ENCODE measurements at places on chromosomes 7 and 10. TPM values are rescaled to one million over a fixed set of nuclear protein-coding genes. Genes with fewer than 3 reads are reported as not detected.

DNA sequence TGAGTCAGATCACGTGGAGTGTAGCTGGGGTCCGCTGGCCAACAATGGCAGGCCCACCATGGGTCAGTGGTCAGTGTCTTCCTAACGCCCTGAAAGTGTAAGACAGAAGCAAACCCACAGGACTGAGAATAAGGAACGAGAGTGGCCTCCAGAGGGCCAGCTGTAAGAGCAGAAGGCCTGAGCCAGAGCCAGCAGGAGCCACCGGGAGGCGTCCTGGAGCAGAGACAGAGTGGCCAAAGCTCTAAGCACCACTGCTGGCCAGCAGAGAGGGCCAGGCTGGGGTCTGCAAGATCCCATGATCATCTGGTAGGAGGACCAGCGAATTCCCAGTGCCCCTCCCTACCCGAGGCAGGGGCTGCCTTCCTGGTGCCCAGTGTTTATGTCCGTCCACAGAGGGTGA, 9.2 kb downstream of the CCDC201 start:
- no peaks in the 10 kb centered on the region for H3K36me3 ChIP-seq
- no peaks in the 10 kb centered on the region for H3K27me3 ChIP-seq
- DNase-seq: no peak
- no peak overlapping the region for H3K4me3 ChIP-seq
- no peaks in the 10 kb centered on the region for H3K4me1 ChIP-seq
- no peak overlapping the region for H3K27ac ChIP-seq

DNA sequence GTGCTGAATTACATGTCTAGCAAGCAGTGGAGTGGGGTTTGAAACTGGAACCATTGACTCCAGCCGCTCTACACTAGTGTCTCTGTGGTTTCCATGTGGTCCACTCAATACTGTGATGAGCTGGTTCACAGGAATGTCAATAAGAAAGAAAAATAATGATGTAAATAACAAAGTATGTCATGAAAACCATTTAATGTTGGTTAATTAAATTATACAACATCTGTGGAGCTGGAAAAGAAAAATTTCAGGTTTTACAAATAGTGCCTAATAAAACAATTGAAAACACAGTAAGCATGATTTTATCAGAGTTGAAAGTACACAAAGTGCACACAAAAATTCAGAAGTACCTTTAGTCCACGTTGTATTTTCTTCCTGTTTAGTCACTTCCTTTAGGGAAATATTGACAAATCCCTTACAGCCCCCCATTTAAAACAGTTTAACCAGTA, 28.7 kb upstream of the NAMPT start:
- no peak overlapping the region for H3K27ac ChIP-seq
- H3K36me3 ChIP-seq: no peaks in the 10 kb centered on the region
- no peak overlapping the region for H3K4me3 ChIP-seq
- no peak for DNase-seq
- no peaks in the 10 kb centered on the region for H3K27me3 ChIP-seq

DNA sequence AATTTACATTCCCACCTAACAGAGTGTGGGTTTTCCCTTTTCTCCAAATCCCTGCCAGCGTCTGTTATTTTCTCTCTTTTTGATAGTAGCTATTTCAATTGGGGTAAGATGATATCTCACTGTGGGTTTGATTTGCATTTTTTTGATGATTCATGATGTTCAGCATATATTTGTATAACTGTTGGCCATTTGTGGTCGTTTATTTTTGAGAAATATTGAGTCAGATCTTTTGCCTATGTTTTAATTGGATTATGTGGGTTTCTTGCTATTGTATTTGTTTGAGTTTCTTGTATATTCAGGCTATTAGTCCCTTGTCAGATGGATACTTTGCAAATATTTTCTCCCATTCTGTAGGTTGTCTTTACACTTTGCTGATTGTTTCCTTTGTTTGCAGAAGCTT, 193.8 kb downstream of the ABCA13 start:
- no peak for DNase-seq
- no peak overlapping the region for H3K4me3 ChIP-seq
- H3K27ac ChIP-seq: no peak overlapping the region
- no peaks in the 10 kb centered on the region for H3K36me3 ChIP-seq
- H3K4me1 ChIP-seq: no peaks in the 10 kb centered on the region

DNA sequence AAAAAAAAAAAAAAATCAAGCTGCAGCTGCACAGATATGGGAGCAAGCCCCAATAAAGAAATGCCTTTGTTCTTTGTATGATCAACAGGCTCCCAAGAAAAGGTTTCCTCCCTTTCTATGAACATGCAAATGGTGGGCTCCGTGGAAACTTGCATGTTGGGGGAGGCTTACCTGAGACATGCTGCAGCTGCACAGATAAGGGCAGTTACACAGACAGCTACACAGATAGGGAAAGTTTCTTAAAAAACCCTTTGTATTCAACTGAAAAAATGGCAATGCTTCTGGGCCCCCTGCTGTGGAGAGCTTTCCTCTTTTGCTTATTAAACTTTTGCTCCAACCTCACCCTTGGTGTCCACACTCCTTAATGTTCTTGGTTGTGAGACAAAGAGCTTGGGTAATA, 29.8 kb upstream of the ZNF746 start:
- no peaks in the 10 kb centered on the region for H3K36me3 ChIP-seq
- no peak overlapping the region for H3K4me3 ChIP-seq
- H3K27me3 ChIP-seq: no peaks in the 10 kb centered on the region
- no peaks in the 10 kb centered on the region for H3K4me1 ChIP-seq
- no peak overlapping the region for H3K27ac ChIP-seq

DNA sequence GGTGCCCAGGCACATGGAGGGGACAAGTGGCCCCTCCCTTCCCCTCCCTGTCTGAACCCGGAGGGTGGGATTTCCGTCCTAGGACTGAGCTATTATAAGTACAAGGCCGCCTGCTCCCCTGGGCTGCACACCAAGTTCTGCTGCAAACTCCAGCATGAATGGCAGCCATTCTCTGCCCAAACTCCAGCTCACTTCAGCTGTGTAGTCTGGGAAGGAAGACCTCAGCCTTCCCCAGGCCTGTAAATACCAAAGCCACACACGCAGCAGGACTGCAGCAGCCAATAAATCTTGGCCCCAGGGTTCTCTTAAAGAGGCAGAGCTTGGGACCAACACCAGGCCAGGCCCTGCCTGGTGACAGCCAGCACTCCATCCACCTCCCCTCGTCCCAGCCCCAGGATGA, 291.3 kb upstream of the ZMIZ1 start:
- DNase-seq: no peak
- H3K27me3 ChIP-seq: no peaks in the 10 kb centered on the region
- no peaks in the 10 kb centered on the region for H3K4me1 ChIP-seq

- peaks cover 8% of the 10 kb centered on the region for H3K36me3 ChIP-seq
- H3K4me3 ChIP-seq: no peak overlapping the region
- H3K4me1 ChIP-seq: no peaks in the 10 kb centered on the region
- no peak overlapping the region for H3K27ac ChIP-seq
Observed at GRCh38 chr7:22351878-22352277, 5.1 kb downstream of the RAPGEF5 start.

- peaks cover 5% of the 10 kb centered on the region for H3K27me3 ChIP-seq
- DNase-seq: peak; percentile 47
- H3K36me3 ChIP-seq: no peaks in the 10 kb centered on the region
- H3K27ac ChIP-seq: no peak overlapping the region
- peaks cover 2% of the 10 kb centered on the region for H3K4me1 ChIP-seq
Observed at GRCh38 chr7:45259966-45260646, 102.5 kb downstream of the RAMP3 start.

GRCh38 chr10:131116216-131116990, 195.1 kb downstream of the TCERG1L start:
- no peak overlapping the region for H3K4me3 ChIP-seq
- H3K27me3 ChIP-seq: no peaks in the 10 kb centered on the region
- no peak overlapping the region for H3K27ac ChIP-seq
- no peaks in the 10 kb centered on the region for H3K4me1 ChIP-seq
- DNase-seq: no peak

- DNase-seq: peak; percentile 45
- H3K36me3 ChIP-seq: no peaks in the 10 kb centered on the region
- no peaks in the 10 kb centered on the region for H3K27me3 ChIP-seq
- no peak overlapping the region for H3K27ac ChIP-seq
Observed at GRCh38 chr7:81469869-81470723, 299.8 kb downstream of the HGF start.

GRCh38 chr10:32232378-32232777, 114.6 kb downstream of the EPC1 start:
- H3K27ac ChIP-seq: no peak overlapping the region
- DNase-seq: no peak
- H3K4me3 ChIP-seq: no peak overlapping the region
- H3K4me1 ChIP-seq: no peaks in the 10 kb centered on the region

DNA sequence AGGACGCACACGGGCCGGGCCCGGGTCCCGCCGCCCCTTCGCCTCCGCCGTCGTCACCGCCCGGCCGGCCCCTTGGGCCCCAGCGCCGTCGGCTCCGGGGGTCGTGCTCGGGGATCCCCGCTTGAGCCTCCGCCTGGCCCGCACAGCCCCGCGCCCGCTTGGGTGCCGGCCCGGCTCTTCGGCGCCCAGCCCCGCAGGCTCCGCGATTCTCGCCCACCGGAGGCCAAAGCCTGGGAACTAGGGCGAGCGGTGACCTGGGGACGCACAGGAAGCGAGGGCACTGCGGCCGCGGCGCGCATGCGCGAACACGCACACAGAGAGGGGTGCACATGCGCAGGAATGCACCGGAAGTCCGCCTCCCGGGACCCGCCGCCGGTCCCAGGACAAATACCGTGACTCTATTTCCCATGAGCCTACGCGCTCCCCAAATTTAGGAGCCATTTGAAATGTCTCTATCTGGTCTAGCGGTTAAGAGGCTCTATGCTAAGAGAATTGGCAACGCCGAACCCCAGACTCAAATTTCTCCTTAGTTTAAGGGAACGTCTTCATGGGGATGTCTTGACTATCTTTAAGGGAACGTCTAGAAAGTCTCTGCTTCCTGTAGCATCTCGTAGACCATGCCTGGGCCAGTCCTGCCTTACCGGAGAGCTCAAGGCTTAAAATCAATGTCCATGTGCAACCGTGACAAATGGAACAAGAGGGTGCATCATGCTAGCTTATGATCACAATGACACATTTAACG, at the start of gene ZNF12:
Gene ZNF12, minus strand, starts transcription at position 282 of the 742 bp plus-strand sequence. CDS start 1,774 bp downstream, outside the sequence.
- H3K36me3 ChIP-seq: peaks cover 16% of the 10 kb centered on the region
- H3K4me1 ChIP-seq: peaks cover 9% of the 10 kb centered on the region
- peak; percentile 96 for DNase-seq

DNA sequence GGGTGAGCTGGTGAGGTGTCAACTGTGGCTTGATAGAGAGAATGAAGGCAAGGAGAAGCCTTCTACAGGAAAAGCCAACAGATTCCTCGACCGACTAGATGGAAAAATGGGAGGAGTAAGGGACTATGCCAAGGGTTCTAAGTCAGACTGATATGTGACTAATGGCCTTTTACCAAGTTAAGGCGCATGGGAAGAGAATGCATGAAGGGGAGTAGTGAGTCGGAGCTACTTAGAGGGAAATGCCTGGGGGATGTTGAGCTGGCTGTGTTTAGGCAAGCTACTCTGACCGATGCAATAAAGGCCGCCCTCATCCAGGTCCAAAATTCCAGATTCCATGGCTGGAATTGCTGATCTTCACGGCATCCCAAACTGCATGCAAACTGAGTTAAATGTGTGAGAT, 48.2 kb downstream of the APBB1IP start:
- no peaks in the 10 kb centered on the region for H3K27me3 ChIP-seq
- H3K4me3 ChIP-seq: no peak overlapping the region
- no peak for DNase-seq
- peak overlapping the region; percentile 58 for H3K27ac ChIP-seq

DNA sequence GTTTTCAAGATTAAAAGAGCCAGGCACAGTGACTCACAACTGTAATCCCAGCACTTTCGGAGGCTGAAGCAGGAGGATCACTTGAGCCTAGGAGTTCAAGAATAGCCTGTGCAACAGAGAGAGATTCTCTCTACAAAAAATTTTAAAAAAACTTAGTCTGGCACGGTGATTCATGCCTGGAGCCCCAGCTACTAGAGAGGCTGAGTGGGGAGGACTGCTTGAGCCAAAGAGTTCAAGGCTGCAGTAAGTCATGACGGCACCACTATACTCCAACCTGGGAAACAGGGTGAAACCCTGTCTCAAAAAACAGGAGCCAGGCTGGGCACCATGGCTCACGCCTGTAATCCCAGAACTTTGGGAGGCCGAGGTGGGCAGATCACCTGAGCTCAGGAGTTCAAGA, 86.6 kb upstream of the KCTD7 start:
- no peak for DNase-seq
- H3K4me1 ChIP-seq: no peaks in the 10 kb centered on the region
- no peak overlapping the region for H3K4me3 ChIP-seq
- H3K36me3 ChIP-seq: peaks cover 20% of the 10 kb centered on the region

GRCh38 chr10:114571316-114571999, 86.6 kb downstream of the ABLIM1 start:
- H3K27ac ChIP-seq: no peak overlapping the region
- no peaks in the 10 kb centered on the region for H3K36me3 ChIP-seq
- no peak for DNase-seq
- H3K4me3 ChIP-seq: no peak overlapping the region
- H3K27me3 ChIP-seq: no peaks in the 10 kb centered on the region

DNA sequence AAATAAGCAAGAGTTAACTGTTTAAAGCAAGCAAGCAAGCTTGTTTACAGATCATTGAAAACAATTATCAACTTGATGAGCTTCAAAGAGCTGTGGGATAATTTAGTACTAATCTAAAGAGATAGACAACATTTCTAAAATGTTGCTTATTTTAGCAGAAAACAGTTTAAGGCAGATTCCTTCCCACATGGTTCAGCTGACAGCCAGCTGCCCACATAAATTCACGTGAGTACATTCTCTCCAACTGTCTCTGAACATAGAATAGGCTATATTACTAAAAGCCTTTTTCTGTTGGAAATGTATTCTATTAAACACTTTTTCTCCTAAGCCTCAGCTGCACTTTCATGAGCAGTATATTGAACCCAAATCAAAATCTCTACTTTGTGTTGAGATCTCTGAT, 174.1 kb downstream of the LRRN3 start:
- H3K4me1 ChIP-seq: no peaks in the 10 kb centered on the region
- DNase-seq: no peak
- H3K36me3 ChIP-seq: no peaks in the 10 kb centered on the region
- H3K27me3 ChIP-seq: no peaks in the 10 kb centered on the region

DNA sequence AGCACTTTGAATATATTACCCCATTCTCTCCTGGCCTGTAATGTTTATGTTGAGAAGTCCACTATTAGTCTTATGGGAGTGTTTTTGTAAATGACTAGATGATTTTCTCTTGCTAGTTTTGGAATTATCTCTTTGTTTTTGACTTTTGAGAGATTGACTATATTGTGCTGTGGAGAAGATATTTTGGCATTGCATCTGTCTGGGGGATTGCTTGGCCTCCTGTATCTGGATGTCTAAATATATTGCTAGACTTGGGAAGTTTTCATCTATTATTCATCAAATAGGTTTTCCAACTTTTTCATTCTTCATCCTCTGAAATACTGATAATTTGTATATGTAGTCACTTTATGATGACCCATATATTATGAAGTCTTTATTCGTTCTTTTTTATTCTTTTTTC, 277.1 kb upstream of the PCDH15 start:
- H3K4me1 ChIP-seq: no peaks in the 10 kb centered on the region
- no peak overlapping the region for H3K4me3 ChIP-seq
- no peaks in the 10 kb centered on the region for H3K36me3 ChIP-seq
- no peaks in the 10 kb centered on the region for H3K27me3 ChIP-seq

Gene SLC26A4
- 0.14 TPM for total RNA-seq

Gene PTPRN2
- 1.7 TPM for total RNA-seq

Gene LGI1
- 0.28 TPM for total RNA-seq

Gene SSC4D
- 0.71 TPM for total RNA-seq

Gene FXYD4
- 0.14 TPM for total RNA-seq

Gene CPA1
- total RNA-seq: 0.14 TPM

Gene GPER1
- 0.99 TPM for total RNA-seq

Gene CPXM2
- 5.8 TPM for total RNA-seq

Gene DOCK4
- total RNA-seq: 3.5 TPM

Gene NUTM2D
- total RNA-seq: 3.3 TPM

Gene PLEKHS1
- under 0.01 TPM for total RNA-seq

Gene TEX36
- not detected for total RNA-seq

Gene SKAP2
- 9.8 TPM for total RNA-seq

Gene ATOH7
- total RNA-seq: 0.05 TPM

Gene CACNB2
- 0.85 TPM for total RNA-seq
